ENCODE measurements at places on chromosomes 5 and 9. TPM values are rescaled to one million over a fixed set of nuclear protein-coding genes. Genes with fewer than 3 reads are reported as not detected.

DNA sequence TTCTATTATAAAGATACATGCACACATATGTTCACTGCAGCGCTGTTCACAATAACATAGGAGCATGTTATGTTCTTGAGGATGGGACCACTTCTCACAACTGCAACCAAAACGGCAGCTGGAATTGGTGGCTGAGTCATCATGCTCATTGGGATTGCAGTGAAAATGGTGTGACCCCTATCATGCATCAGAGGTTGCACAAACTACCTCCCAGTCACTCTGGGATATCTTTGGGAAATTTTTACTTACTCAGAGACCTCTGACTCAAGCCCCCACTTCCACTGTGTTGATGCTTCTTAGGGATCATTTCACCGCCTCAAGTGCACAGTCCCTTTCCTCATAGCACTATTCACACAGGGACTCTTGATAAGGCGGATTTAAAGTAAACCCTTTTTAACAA lies 474.1 kb downstream of the BNC2 start:
- DNase-seq = no peak

DNA sequence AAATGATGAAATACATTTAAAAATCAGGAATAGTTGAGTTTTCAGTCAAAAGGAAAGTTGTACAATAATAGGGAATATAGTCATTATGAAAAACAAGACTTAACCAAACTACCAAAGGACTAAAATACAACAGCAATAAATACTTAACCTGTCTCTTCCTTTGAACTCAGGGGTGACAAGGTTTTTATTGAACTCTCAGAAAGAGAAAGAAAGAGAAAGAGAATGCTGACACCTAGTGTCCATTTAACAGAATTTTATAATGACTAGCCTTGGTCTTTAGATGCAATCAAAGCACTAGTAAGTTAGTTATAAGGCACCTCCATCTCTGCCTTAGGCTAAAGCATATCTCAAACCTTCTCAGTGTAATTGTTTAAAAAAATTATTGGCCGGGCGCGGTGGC lies 47.5 kb downstream of the UIMC1 start:
- DNase-seq = no peak

DNA sequence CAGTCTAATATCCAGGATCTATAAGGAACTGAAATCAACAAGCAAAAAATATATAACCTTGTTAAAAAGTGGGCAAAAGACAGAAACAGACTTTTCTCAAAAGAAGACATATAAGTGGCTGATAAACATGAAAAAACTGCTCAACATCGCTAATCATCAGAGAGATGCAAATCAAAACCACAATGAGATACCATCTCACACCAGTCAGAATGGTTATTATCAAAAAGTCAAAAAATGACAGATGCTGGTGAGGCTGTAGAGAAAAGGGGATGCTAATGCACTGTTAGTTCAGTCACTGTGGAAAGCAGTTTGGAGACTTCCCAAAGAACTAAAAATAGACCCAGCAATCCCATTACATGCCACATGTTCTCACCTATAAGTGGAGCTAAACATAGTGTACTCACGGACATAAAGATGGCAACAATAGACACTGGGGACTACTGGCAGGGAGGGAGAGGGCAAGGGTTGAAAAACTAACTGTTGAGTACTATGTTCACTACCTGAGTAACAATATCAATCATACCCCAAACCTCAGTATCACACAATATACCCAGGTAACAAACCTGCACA lies 11.7 kb upstream of the TSSK1B start:
- no peak for DNase-seq

Gene RALGPS1
- 17.6 TPM for total RNA-seq

Gene IFNA21
- total RNA-seq = not detected
